ENCODE measurements at places on chromosomes 1 and 21.

DNA sequence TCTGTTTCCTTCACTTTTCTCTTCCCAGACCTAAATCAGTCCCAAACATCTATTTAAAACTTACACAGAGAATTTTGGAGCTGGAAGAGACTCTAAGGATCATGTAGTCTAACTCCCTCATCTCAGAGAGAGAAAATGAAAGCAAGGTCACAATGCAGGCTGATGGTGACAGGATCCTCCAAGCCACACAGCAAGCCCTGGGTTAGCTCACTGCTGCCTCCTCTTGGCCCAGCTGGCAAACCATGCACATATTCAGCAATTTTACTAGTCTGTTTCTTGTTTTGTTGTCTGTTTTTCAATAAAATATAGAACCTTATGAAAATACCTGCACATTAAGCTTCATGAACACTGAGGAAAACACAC, 27.7 kb upstream of the LY9 start:
- no peak for DNase-seq

DNA sequence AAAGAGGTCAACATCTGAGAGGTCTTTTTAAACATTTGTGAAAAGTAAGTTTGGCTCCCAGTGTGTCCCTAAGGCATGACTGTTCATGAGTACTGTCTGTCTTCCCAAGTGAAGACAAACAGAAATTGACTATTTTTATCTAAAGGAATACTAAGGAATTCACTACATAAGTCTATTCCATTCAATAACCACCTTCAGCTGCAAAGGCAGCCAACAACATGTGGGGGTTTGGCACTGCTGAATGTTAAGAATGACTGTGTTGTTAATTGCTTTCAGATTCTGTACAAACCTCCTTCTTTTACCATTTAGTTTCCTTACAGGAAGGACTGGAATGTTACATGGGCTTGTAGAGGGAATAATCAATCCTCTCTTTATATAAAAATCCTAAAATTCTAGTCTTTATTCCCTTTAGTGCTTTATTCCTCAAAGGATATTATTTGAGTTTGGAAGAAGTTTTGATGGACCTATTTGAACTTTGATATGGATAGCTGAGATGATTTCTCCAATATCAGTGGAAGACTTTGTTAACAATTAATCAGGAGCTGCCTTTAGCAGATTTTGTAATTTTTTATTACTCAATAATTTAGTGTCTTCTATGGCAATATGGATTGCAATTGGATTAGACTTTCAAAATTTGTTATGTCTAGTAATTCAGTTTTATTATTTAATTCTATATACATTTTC, 201.7 kb upstream of the CHRM3 start:
- DNase-seq: no peak

GRCh38 chr1:6509220-6509918, 17.9 kb upstream of the PLEKHG5 start:
- DNase-seq: no peak

- DNase-seq: no peak
These were observed 447.2 kb downstream of the MATN1 start for GRCh38 chr1:30275926-30276764.

- DNase-seq: no peak
These were observed 483.0 kb downstream of the NCAM2 start for GRCh38 chr21:21481239-21481638.

Data from SW 1271 (cell line).